ENCODE measurements at places on chromosomes 5 and 9. TPM values are rescaled to one million over a fixed set of nuclear protein-coding genes. Genes with fewer than 3 reads are reported as not detected.
A peak's percentile ranks its signal among the peaks of the same experiment; 100 is the strongest.

SLC25A2 gene
- 0.25 TPM for total RNA-seq

GRCh38 chr5:14200312-14200990 is 57.3 kb downstream of the TRIO start:
- peaks cover 10% of the 10 kb centered on the region for H3K36me3 ChIP-seq
- peak overlapping the region; percentile 7 for H3K4me3 ChIP-seq
- H3K27ac ChIP-seq: peak overlapping the region; percentile 55
- no peaks in the 10 kb centered on the region for H3K27me3 ChIP-seq
- H3K4me1 ChIP-seq: peaks cover 78% of the 10 kb centered on the region

LIX1 gene
- 0.59 TPM for total RNA-seq

DNA sequence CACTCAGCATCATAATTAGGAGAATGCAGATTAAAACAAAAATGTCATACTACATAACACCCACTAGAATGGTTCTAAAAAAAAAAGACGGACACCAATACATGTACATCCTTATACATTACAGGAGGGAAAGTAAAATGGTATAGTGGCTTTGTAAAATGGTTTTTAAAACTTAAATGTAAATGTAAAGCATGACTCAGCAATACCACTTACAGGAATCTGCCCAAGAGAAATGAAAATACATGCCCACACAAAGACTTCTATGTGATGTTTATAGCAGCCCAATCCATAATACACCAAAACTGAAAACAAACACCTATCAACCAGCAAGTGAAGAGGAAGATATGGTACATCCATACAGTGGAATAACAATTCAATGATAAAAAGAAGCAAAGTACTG is 939.1 kb upstream of the ACO1 start:
- H3K4me3 ChIP-seq: no peak overlapping the region
- H3K36me3 ChIP-seq: no peaks in the 10 kb centered on the region
- no peaks in the 10 kb centered on the region for H3K27me3 ChIP-seq
- no peak for DNase-seq
- H3K27ac ChIP-seq: no peak overlapping the region
- no peaks in the 10 kb centered on the region for H3K4me1 ChIP-seq

GRCh38 chr5:117138523-117138922 is 563.9 kb upstream of the SEMA6A start:
- H3K4me3 ChIP-seq: no peak overlapping the region
- no peak overlapping the region for H3K27ac ChIP-seq
- H3K27me3 ChIP-seq: no peaks in the 10 kb centered on the region
- no peaks in the 10 kb centered on the region for H3K4me1 ChIP-seq

PCDHA8 gene
- 1.0 TPM for total RNA-seq

- no peaks in the 10 kb centered on the region for H3K27me3 ChIP-seq
- H3K27ac ChIP-seq: peak overlapping the region; percentile 80
These were observed 14.3 kb downstream of the ATPSCKMT start for GRCh38 chr5:10235350-10235749.

GRCh38 chr5:124318661-124319060 is 427.8 kb downstream of the ZNF608 start:
- H3K27ac ChIP-seq: no peak overlapping the region
- H3K36me3 ChIP-seq: no peaks in the 10 kb centered on the region
- H3K4me1 ChIP-seq: no peaks in the 10 kb centered on the region
- DNase-seq: no peak

ADAMTS16 gene
- total RNA-seq: 11.4 TPM

DNA sequence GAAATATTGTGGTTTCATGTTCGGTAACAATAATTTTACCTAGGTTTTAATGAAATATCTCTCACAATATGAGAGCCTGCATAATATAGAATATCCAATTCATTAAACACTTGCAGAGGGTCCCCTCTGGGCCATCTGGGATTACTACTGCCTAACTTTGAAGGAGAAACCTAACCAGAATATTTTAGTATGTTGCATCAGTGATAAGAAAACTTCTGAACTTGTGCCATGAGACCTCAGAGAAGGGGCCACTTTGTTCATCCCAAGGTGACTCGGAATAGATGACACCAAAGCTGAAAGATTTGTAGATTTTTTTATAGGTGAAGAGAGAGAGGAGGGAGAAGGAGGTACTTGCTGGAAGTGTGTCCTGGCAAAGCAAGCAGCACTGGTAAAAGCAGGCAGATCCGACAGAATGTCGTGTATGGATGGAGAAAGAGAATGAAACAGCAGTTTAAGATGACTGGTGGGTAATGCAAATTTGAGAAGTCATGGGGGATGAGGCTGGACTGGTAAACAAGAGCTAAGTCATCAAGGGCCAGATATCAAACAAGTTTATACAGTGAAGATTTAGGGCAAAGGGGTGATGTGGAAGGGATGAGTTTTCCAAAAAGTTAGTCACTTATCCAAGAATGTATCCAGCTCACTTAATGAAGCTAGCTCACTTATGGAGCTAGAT is 372.3 kb downstream of the ADGRV1 start:
- H3K27ac ChIP-seq: no peak overlapping the region
- H3K36me3 ChIP-seq: no peaks in the 10 kb centered on the region
- no peak for DNase-seq
- no peaks in the 10 kb centered on the region for H3K4me1 ChIP-seq
- no peaks in the 10 kb centered on the region for H3K27me3 ChIP-seq

DNA sequence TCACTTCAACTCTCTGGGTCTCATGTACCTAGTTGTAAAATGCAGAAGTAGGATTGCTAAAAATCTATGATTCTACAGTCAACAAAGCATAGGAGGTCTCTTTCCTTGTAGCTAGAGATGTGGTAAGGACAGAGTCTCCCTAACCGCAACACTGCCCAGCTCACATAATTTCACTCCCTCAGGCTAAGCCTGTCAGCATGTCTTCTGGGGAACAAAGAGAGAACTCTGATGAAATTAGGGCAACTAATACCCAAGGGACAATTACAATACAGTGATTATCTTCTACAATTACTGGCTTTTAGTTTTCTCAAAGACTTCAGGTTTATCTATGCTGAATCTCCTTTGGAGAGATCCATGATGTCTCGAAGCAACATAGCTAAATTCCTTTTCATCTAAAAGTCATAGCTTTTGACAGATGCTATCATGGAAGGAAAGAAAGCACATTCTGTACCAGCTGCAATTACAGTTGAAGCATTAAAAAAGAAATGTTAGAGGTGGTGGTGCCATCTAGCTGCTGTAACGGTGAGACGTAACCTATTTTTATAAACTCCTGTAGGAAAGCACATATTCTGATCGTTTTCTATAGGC is 141.1 kb upstream of the TARS1 start:
- no peaks in the 10 kb centered on the region for H3K36me3 ChIP-seq
- peak; percentile 49 for DNase-seq
- no peak overlapping the region for H3K4me3 ChIP-seq
- H3K27ac ChIP-seq: peak overlapping the region; percentile 32

CNTNAP3B gene
- 2.6 TPM for total RNA-seq

DNA sequence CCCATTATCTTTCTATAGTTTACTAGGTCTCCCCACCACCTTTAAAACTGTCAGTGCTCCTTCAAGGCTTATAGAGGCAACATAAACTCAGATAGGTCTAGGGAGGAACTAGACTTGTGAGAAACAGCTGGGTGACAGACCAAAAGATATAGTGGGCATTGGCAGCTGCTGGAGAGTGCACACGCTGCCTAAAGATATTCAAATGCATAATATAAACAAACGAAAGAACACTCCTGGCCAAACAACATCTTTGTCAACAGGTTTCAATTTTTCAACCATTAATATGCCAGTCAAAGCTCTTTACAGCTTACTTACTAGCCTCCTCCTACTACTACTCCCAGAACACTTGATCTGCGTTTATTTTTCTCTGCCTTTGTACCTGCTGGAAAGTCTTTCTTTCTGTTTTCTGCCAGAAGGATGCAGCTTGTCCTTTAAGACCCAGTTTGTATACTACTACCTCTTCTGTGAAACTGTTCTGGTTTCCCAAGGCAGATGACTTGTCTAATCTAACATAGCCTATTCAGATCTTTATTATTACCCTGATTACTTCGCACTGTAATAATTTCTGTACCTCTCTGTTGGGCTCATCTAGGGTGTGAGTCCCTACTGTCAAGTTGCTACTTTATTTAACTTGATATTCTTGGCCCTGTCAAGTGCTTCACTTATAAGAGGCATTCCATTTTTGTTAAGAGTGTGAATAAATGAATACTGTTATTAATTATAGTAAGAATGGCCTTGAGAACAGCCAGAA is 14.3 kb downstream of the KDM3B start:
- no peaks in the 10 kb centered on the region for H3K36me3 ChIP-seq
- H3K27ac ChIP-seq: no peak overlapping the region
- no peaks in the 10 kb centered on the region for H3K4me1 ChIP-seq
- no peak for DNase-seq
- no peak overlapping the region for H3K4me3 ChIP-seq

CDKN2B-AS1 gene
- 2.3 TPM for total RNA-seq

- H3K27me3 ChIP-seq: peaks cover 22% of the 10 kb centered on the region
- H3K27ac ChIP-seq: no peak overlapping the region
- DNase-seq: no peak
- no peak overlapping the region for H3K4me3 ChIP-seq
- peaks cover 4% of the 10 kb centered on the region for H3K4me1 ChIP-seq
These were observed 7.8 kb upstream of the DELE1 start for GRCh38 chr5:141915881-141916336.

OLFML2A gene
- 148 TPM for total RNA-seq

- no peaks in the 10 kb centered on the region for H3K27me3 ChIP-seq
- peak overlapping the region; percentile 94 for H3K27ac ChIP-seq
- no peaks in the 10 kb centered on the region for H3K36me3 ChIP-seq
- H3K4me1 ChIP-seq: peaks cover 23% of the 10 kb centered on the region
- peak; percentile 96 for DNase-seq
- peak overlapping the region; percentile 20 for H3K4me3 ChIP-seq
These were observed 35.6 kb downstream of the RASEF start for GRCh38 chr9:83027153-83027891.

DNA sequence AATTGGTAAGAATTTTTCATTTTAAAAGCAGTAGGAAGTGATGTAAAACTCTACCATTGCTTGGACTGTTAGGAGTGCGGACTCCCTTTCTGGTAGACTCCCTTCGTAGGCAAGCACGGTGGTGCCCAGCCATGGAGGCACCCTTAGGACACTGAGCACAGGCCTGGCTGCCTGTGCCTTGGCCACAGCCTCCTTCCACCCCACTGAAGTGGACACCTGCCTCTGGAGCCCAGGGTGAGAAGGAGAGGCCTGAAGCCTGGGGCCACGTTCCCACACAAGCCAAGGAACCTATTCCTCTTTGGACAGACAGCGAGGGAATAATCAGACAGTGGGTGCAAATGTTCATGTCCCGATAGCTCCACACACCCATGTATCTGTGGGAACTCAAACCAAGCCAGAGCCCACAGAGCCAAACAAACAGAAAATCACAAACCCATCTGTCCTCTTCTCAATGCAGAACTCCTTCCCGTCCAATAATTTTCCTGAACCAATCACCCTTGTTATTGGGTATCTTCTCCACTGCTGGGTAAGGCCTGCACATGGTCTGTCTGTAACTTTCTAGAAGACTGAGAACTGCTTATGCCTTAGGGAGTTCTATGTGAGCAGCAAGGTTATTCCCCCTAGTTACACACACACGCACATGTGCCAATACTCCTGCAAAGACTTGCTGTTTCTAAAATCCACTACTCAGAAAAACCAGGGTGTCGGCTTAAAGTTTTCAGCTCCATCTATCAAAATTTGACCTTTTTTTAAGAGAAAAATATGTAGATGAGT is 45.2 kb downstream of the UBE2QL1 start:
- DNase-seq: no peak
- no peaks in the 10 kb centered on the region for H3K27me3 ChIP-seq
- H3K36me3 ChIP-seq: no peaks in the 10 kb centered on the region

- peaks cover 29% of the 10 kb centered on the region for H3K4me1 ChIP-seq
- DNase-seq: no peak
- H3K4me3 ChIP-seq: no peak overlapping the region
These were observed 18.1 kb upstream of the RPL26L1 start for GRCh38 chr5:172941067-172941516.

- no peaks in the 10 kb centered on the region for H3K27me3 ChIP-seq
- no peak overlapping the region for H3K27ac ChIP-seq
- no peaks in the 10 kb centered on the region for H3K36me3 ChIP-seq
These were observed 94.4 kb downstream of the TMEM215 start for GRCh38 chr9:32877639-32878217.

MSX2 gene
- 5.6 TPM for total RNA-seq

DNA sequence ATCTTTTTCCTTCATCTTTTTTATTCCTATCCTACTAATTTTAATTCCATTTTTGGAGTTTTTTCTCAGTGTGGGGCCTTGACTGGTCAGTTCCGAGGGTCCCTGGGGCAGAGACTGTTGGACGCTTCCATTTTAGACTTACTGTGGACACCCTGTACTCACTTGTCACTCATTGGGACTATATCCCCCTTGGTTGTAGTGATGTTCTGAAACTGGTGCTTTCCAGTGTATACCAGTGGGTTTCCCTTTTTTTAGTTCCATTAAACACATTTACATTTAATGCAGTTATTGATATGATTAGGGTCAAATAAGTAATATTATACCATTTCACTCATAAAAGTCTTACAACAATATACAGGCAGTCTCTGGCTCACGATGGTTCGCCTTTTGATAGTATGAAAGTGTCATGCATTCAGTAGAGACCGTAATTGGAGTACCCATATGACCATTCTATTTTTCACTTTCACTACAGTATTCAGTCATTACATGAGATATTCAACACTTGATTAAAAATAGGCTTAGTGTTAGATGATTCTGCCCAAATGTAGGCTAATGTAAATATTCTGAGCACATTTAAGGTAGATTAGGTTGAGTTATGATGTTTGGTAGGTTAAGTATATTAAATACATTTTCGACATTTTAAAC is 46.0 kb downstream of the CNOT6 start:
- H3K27ac ChIP-seq: no peak overlapping the region
- H3K4me1 ChIP-seq: no peaks in the 10 kb centered on the region
- no peak for DNase-seq
- peaks cover 2% of the 10 kb centered on the region for H3K36me3 ChIP-seq
- H3K27me3 ChIP-seq: no peaks in the 10 kb centered on the region

DNA sequence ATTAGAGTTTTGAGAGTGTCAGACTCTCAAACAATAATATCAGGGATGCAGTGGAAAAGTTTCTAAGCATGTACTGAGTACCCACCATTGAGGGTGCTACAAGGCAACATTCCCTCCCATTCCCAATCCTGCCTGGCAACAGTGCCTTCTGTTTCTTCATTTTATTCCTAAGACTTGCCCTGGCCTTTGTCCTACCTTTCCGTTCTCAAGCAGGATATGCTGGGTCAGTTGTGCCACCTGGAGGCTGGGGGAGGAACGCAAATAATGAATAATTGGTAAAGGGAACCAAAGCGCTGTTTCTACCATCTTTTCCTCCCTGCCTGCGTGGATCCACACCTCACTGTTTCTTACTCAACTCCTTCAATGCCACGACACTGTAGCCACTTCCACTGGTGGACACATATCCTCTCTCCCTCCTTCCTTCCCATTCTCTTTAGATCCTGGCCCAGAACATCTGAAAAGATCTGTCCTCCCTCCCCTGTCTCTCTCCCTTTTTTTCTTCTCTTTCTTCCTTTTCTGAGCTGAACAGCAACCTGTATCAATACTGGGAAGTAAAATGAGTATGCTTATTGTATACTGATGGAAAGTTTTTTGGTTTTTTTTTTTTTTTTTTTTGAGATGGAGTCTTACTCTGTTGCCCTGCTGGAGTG is 149.5 kb downstream of the C9orf152 start:
- peaks cover 7% of the 10 kb centered on the region for H3K36me3 ChIP-seq
- no peak overlapping the region for H3K27ac ChIP-seq
- no peaks in the 10 kb centered on the region for H3K27me3 ChIP-seq
- H3K4me1 ChIP-seq: no peaks in the 10 kb centered on the region
- DNase-seq: peak; percentile 35

GRCh38 chr5:62268792-62269191 is 37.2 kb upstream of the KIF2A start:
- no peaks in the 10 kb centered on the region for H3K4me1 ChIP-seq
- no peaks in the 10 kb centered on the region for H3K27me3 ChIP-seq
- no peak overlapping the region for H3K4me3 ChIP-seq

Data from astrocyte (in vitro differentiated cells and primary cell).